ENCODE measurements at places on chromosomes 1 and 21.

DNA sequence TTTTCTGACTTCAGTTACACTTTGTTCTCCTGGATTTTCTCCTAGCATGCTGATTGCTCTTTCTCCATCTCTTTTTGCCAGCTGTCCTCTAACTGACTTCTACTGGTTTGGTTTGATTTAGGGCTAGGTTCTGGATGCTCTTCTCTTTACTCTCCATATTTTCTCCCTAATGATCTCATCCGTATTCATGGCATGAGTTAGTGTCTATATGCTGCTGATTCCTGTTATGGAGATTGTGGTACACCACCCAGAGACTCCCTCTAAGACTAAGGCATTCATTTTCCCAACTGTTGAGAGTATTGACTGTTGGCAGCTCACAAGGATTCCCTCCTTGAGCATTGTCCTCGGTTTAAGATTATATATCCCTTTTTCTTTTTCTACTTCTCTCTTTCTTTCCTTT lies 28.9 kb downstream of the S1PR1 start:
- DNase-seq = no peak

- DNase-seq = no peak
These were observed 95.4 kb upstream of the ERRFI1 start for GRCh38 chr1:8121261-8122159.

DNA sequence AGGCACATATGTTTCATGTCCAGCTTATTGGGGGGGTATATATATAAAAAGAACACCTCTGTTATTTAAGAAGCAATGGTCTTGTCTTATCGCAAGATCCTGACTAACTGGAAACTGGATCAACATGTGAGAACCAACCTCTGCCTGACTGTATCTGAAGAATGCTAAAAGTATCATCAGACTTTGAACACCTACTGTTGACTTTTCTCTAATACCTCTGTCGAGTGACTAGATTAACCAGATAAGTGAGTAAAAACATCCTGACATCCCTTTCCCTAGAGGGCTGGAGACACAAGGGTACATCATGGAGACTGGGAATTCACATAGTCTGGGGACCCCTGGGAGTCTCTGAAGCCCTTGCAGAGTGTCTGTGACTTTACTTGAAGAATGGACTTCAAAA lies 26.3 kb upstream of the PIGC start:
- no peak for DNase-seq

GRCh38 chr1:243882276-243882675 lies 32.2 kb upstream of the AKT3 start:
- no peak for DNase-seq

DNA sequence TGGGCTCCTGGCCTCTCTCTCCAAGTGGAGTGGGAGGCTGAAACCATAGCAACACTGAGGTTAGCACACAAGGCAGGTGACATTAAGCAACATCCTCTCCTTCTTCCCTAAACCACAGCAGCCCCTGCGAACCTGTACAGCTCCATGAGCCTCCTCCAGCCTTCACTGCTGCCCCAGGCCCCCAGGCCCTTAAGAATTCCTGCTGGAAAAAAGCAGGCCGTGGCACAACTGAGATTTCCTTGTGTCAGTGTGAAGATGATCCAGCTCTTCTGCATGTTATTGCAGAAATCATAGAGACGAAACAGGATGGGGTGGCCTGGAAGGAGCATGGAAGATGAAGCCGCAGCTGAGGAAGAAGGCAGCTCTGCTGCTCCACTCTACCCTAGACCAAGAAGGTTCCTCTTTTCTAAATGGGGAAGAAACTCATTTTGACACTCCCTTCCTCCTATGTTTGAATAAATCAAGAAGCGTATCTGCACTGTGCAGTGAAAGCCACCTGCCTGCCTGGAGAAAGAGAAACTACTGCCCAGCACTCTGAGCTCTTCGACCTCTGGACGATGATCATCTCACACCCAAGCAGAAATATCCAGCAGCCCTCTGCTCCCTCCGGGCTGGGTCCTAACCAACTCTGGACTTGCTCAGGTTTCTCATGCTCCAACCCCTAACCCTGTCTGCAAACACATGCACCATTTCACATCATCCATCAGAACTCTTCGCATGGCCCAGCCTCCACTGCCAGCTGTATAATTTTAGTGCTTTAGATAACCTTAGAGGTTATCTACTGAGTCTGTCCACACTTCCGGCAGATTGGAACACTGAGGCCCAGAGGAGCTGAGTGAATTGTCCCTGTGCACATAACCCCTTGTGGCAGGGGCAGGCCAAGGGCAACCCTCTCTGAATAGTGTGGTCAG lies 20.7 kb downstream of the SH3BP5L start:
- DNase-seq = no peak

- peak; percentile 49 for DNase-seq
These were observed 3.1 kb downstream of the TACSTD2 start for GRCh38 chr1:58573705-58574591.

DNA sequence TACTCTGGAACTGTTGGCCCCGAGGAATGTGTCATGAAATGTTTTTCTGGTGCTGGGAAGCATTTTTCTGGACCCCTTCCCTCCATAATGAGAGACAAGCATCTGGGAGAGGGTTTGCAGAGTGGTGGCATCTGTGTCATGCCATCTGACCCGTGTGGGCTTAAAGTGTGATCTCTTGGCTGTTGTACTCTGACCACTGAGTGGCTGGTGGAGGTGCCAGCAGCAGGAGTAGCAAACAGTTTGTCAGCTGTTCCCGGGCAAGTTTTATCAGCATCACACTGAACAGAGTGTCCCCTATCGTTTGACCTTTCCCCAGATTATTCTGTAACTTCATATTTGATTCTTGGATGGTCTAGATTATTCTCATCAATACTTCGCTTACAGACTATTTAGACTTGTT lies 150.1 kb downstream of the HHAT start:
- DNase-seq = no peak

- no peak for DNase-seq
These were observed 1410.1 kb downstream of the MRPL39 start for GRCh38 chr21:24197132-24197643.

DNA sequence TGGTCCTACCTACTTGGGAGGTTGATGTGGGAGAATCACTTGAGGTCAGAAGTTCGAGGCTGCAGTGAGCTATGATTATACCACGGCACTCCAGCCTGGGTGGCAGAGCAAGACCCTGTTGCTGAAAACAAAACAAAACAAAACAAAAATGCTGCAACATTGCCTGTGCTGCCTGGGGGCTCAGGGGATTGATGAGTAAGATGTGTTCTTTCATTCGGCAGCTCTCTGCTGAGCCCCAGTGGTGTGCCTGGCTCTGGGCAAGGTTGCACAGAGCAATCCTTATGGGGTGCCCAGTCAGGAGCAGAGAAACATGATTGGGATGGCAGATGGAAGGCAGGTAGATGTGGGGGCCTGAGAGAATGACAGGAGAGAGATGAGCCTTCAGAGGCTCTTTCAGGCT lies 28.6 kb upstream of the KDM4A start:
- no peak for DNase-seq

DNA sequence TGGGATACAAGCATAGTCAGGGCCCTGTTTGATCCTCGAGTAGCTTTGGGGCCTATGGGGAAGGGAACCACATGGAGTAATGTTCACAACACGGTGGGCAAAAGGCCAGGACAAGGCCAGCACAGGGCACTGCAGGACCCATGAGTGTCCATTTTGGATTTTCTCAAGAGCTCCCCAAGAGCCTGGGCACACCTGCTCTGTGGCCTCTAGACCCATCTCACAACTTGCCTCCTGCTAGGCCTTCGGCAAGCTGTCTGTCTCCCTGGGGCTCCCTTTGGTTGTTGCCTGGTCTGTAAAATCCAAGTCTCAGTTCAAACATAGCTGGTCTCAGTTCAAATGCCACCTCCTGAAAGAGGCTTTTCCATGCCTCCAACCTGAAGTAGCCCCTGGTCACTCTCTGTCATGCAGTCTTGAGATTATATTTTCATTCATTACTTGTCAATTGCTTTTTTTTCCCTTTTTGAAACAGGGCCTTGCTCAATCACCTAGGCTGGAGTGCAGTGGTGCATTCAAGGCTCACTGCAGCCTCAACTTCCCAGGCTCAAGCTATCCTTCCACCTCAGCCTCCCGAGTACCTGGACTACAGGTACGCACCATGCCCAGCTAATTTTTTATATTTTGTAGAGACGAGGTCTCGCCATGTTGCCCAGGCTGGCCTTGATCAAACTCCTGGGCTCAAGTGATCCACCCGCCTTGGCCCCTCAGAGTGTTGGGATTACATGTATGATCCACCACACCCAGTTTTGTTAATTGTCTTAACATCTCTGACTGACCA lies 107.4 kb downstream of the MATN1 start:
- DNase-seq = no peak

DNA sequence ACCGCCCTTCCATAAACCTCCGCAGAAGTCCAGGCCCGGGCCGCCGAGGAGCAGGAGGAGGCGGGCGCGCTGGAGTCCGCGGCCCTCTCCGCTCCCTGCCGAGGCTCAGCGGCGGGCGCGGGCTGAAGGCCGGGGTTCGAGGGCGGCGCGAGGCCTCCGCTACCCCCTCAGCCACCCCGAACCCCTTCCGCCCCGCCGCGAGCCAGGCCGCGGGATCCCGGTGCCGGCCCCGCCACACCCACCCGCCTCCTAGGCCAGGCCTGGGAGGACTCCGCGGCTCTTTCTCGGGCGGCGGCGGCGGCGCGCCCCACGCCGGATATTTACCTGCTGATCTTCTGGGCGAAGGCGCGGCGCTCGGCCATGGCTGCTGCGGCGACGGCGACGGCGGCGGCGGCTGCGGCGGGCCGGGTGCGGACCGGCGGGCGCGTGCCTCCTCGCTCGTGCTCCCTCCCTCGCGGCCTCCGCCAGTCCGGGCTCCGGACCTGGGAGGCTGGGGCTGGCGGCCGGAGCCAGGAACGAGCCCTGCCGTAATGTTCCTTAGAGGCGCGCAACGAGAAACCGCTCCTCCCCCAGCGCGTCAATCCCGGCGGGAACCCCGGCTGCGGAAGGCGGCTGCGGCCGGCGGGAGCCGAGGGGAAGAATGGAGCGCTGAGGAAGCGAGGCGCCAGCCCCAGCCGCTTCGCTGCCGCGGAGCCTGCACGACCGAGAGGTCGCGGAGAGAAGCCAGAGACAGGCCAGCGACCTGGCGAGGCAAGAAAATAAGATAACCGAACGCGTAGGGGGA lies at the start of gene DOCK7:
DOCK7 (minus strand) TSS at position 484 of the 784 bp plus-strand sequence; CDS start at position 362, 122 bp downstream.
- peak; percentile 51 for DNase-seq

DNA sequence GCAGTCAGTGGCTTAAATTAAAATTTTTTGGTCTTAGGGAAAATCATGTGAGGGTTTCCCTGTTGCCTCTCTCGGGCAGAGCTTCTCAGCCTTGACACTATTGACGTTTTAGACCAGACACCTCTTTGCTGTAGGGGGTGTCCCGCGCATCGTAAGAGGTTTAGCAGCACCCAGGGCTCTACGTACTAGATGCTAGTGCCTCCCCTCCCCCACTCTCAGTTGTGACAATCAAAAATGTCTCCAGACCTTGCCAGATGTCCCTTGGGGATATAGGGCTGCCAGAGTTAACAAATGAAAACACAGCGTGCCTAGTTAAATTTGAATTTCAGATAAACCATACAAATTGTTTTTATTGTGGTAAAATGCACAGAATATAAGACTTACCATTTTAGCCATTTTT lies 293.3 kb downstream of the DISC1 start:
- DNase-seq = peak; percentile 45

- DNase-seq = no peak
These were observed 656.4 kb upstream of the ADGRL2 start for GRCh38 chr1:81144240-81144825.

GRCh38 chr1:185152187-185152767 lies 4.5 kb downstream of the TRMT1L start:
- DNase-seq = no peak
